ENCODE measurements at places on chromosomes 3 and 15. TPM values are rescaled to one million over a fixed set of nuclear protein-coding genes. Genes with fewer than 3 reads are reported as not detected.
A peak's percentile ranks its signal among the peaks of the same experiment; 100 is the strongest.

The INSYN1 gene
- 14.8 TPM for total RNA-seq

The SLMAP gene
- 133 TPM for total RNA-seq

DNA sequence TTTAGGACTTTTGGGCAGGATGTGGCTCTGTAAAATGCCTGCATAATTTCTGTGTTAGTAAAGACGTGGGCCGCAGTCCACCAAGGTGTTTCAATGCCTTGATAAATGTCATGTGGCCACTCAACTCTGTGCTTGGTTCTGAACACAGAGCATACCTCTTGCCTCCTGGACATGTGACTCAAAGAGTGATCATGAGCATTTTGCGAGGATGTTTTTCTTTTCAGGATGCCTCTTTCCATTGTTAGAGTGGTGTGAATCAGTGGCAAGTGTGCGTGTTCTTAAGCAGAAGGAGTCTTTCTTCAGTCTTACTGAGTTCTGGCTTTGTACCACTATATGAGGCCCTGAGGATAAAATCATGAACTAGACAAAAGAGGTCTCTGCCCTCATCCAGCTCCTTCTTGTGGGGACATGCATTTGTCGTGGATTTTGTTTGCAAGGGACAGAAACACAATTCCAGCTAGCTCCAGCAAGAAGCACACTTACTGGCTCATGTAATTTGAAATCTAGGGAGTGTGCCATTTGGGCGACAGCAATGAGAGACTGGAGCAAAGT, 363.4 kb downstream of the LRTM1 start:
- DNase-seq = no peak

DNA sequence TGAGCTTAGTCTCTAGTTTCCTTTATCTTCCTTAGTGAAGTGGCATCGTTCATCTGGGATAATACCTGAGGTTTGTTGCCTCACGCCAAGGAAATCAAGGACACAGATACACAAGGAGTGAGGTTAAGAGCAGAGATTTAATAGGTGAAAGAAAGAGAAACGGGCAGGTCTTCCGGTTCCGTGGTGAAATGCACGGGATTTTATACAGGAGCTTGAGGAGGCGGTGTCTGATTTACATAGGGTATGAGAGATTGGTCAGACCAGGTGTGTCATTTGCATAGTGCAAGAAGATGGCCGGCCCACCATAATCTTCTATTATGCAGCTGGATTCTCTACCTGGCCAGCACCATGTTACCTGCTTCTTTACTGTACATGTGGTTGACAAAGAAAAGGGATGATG, 17.2 kb downstream of the ARRDC4 start:
- no peak for DNase-seq

- DNase-seq = no peak
These were observed 3.6 kb downstream of the DUOX2 start for GRCh38 chr15:45110256-45110820.

The IMPG2 gene
- 2.1 TPM for total RNA-seq

GRCh38 chr15:80445300-80446041, 41.3 kb downstream of the ARNT2 start:
- no peak for DNase-seq

DNA sequence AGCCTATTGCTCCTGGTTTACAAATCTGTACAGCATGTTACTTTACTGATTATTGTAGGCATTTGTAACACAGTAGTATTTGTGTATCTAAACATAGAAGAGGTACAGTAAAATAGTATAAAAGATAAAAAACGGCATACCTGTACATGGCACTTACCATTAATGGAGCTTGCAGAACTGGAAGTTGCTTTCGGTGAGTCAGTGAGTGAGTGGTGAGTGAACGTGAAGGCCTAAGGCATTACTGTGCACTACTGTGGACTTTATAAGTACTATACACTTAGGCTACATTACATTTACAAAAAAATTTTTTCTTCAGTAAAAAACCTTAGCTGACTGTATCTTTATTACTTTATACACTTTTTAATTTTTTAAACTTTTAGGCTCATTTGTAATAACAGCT, 90.9 kb downstream of the RAP2B start:
- DNase-seq = no peak

GRCh38 chr3:195810455-195810845, 1.3 kb downstream of the MUC4 start:
- no peak for DNase-seq

GRCh38 chr15:63953524-63953923, 92.8 kb downstream of the DAPK2 start:
- no peak for DNase-seq

GRCh38 chr3:33795856-33796536, 2.4 kb upstream of the PDCD6IP start:
- no peak for DNase-seq

GRCh38 chr15:53869044-53869805, 109.0 kb upstream of the UNC13C start:
- DNase-seq = no peak

The RASL12 gene
- total RNA-seq = 32.8 TPM

GRCh38 chr3:111863942-111864694, 5.1 kb downstream of the PHLDB2 start:
- DNase-seq = peak; percentile 46

DNA sequence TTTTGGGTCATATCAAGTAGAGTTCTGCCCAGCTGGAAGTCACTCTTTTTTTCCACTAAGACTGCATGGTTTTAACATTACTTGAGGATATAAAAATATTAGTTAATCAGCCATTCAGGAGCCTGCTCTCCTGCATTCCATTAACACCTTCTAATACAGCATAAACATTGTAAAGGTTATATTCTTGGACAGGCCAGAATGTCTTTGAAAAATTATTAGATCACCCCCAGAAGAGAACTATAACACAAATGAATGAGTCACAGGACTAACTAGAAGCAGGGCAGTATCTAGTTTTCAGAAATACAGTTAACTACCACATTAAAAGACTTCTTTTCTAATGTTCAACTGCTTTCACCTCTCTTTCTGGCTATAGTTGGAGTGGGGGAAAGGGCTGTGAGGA, 80.9 kb downstream of the THBS1 start:
- DNase-seq = no peak

The TLR9 gene
- not detected for total RNA-seq

- no peak for DNase-seq
These were observed 20.3 kb downstream of the NIT2 start for GRCh38 chr3:100354850-100355249.

The CIDEC gene
- not detected for total RNA-seq

GRCh38 chr3:67017211-67017610, 19.1 kb downstream of the KBTBD8 start:
- DNase-seq = peak; percentile 39

All from tongue (tissue), 3 donors.